Activated gamma-delta T cell treated with anti-CD3 and anti-CD28 coated beads, Interleukin-2, amount 50 U/mL, for 16 hours (primary cell): ENCODE measurements at places on chromosomes 16 and 17.

GRCh38 chr17:16534236-16534635, 34.8 kb downstream of the ZNF287 start:
- DNase-seq: no peak

DNA sequence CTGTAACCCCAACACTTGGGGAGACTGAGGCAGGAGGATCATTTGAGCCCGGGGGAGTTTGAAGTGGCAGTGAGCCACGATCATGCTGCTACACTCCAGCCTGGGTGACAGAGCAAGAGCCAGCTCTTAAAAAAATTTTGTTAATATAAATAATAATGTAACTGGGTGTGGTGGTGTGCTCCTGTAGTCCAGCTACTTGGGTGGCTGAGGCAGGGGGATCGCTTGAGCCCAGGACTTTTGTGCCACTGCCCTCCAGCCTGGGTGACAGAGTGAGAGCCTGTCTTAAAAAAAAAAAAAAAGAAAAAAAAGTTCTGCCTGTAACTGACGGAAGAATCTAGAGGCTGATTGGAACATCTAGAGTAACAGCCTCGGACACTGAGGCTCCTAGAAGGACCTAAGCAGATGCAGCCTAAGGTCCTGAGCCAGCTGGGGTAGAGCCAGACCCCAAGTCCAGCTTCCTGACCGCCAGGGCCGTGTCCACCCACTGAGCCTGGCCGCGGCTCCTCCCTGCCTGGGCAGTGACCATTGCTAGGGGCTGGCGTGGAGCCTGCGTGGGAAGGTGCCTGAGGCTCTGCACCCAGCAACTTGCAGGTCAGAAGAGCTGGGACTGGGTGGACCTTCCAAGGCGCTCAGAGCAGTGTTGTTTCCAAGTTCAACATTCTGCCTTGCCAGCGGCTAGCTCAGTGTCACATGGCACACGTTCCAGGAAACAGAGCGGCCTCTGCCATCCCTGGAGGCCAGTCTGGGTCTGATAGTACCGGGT, 209.4 kb upstream of the CIBAR2 start:
- no peak for DNase-seq

- no peak for DNase-seq
These were observed 6.5 kb downstream of the CBX2 start for GRCh38 chr17:79784353-79785016.

DNA sequence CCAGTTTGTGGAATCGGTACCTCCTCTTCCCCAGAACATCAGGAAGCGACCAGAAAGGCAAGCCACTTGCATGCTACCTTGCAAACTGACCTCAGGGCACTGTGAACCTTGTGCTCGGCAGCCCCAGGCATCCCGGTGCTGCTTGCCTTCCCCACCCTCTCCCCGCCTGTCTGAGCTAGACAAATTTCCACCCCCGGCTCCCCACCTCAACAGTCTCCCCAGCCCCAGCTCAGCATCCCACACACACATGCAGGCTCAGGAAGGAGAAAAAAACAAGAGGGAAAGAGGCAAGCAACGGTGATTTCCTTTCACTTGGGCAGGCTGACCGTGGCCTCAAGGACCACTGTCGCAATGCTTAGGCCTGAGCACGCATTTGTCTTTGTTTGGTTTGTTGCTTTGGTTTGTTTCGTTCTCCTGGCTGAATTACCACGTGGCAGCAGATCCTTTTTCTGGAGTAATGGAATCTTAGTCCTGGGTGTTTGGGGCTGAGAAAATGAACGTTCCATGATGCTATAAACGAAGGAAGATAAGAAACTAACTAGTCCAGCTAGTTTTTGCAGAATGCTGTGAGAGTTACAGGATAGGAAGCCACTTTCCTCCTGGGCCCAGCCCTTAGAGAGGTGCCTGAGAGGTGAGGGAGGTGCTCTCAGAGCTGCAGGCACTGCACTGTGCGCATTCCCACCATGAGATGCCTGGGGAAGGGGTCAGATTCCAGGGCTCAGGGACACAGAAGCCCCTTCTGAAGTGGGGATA, 27.9 kb downstream of the SDK2 start:
- DNase-seq: no peak

- no peak for DNase-seq
These were observed 1.2 kb upstream of the TCAP start for GRCh38 chr17:39663688-39664580.

DNA sequence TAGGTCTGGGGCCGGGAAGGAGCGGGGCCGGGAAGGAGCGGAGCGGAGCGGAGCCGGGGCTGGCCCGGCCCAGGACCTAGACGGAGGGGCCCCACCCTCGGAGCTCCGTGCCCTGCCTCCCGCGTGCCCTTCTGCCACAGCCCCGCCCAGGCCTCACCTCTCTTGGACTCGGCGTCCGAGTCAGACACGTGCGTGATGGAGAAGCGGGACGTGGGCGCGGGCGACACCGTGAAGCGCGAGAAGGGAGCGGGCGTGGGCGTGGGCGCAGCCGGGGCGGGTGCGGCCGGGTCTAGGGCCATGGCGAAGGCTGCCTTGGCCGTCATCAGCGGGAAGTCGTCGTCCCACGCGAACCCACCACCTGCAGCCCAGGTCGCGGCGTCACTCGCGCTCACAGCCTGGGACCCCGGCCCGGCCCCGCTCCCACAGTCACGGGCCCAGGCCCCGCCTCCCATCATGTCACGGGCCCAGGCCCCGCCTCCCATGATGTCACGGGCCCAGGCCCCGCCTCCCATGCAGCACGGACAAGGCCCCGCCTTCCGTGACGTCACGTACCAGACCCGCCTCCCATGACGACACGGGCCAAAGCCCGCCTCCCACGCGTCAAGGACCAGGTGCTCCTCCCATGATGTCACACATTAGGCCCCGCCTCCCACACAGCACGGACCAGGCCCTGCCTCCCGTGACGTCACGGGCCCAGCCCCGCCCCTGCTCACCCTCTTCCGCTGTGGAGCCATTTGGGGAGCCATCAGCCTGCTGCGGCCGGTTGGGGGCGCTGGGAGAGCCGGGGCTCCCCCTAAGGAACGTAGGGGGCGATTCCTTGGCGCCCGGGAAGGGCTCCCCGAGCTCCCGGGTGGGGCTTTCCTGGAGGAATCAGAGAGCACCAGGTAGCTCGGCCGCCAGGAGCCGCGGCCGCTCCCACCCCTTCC, 45.8 kb upstream of the PVALEF start:
- peak; percentile 57 for DNase-seq

GRCh38 chr16:30941600-30942425, 7.1 kb upstream of the ORAI3 start:
- peak; percentile 44 for DNase-seq

DNA sequence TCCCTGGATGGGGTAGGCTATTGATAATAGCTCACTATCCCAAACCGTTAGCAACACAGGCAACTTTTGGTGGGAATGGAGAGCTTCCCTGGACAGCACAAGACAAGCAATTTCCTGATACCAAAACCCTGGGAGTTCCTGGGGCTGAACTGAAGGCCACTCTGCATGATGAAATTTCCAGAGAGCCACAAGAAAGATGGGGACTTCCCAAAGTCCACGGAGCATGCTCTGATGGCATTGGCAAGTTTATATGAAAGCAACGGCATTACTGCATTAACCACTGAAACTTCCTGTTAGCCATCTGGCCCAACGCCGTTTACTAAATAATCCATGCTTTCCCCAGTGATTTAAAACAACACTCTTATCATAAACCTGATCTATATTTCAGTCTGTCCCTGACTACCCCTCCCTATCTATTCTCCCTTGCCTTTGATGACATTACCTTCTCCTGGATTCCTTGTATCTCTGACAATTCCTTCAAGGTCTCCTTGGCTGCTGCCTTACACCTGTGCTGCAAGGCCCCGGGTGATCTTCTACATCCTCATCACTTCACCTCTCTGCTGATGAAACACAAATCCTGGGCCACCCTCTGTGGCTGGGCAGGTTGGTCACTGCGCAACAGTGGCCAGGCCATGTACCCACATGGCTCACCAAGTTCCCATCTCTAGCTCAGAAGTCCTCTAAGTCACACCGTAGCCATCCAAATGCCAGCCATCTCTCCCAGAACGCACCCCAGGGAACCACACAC, 108.5 kb upstream of the RCVRN start:
- DNase-seq: no peak

DNA sequence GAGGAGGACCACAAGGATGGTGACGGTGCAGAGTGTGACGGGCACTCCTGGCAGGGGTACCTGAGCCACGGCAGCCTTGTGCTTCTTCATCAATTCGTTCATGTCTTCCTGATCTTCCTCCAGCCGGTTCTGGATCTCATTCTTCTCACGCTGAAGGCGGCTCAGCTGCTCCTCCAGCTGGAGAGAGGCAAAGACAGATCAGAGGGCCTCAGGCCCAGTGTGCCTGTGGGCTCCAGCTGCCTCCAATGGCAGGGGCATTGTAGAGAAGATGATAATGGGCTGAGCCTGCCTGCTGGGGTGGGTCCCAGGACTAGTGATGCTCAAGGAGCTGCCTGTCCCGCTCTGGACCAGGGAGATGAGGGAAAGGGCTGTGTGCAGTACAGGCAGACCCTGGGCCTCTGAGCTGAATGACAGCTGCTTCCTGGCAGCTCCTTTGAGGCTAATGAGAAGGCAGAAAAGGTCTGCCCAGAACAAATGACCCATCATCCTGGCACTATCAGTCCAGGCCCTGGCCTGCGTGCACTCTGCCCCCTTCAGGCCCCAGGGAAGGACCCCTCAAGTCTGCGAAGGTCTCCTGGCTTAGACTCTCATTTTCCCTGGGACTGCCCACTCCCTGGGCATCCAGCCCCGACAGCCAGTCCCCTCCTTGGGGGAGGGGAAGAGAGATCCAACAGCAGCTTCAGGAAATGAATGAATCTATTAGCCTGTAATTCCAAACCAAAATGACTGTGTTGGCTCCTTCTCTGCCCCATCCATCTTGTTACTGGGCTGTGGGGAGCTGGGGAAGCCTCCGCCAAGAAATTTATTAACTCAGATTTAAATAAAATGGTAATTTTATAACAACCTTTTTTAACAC, 48.0 kb downstream of the PIPOX start:
- no peak for DNase-seq

GRCh38 chr17:39400547-39401411, 647 bp downstream of the FBXL20 start:
- DNase-seq: peak; percentile 1
